ENCODE measurements at places on chromosomes 1 and 21. TPM values are rescaled to one million over a fixed set of nuclear protein-coding genes. Genes with fewer than 3 reads are reported as not detected.

GRCh38 chr1:916173-917075 lies 7.3 kb upstream of the SAMD11 start:
- no peak for DNase-seq

GRCh38 chr1:36238433-36238832 lies 14.2 kb downstream of the THRAP3 start:
- DNase-seq = no peak

DNA sequence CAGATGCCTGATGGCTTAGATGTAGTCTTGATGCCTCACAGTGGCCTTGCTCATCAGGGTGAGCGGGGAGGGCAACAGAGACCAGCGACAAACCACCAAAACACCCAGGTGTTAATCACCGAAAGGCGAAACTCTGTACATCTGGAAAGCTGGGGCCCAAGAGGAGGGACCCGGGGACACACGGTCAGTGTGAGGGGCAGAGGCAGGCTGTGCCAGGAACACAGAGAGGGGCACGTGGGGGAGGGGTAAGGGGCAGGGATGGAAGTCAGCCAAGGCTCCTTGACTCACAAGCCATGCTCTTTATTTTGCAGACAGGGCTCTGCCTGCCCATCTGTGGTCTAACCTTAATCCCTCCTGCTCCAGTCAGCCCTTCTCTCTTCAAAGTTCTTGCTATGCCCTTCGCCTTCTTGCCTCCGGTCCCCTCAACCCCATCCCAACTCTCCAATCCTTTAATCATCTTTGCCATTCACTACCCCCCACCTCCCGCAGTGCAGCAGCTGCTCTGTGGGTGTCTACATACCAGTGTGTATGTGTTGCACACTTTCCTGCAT lies 4.3 kb downstream of the MEF2D start:
- DNase-seq = no peak

DNA sequence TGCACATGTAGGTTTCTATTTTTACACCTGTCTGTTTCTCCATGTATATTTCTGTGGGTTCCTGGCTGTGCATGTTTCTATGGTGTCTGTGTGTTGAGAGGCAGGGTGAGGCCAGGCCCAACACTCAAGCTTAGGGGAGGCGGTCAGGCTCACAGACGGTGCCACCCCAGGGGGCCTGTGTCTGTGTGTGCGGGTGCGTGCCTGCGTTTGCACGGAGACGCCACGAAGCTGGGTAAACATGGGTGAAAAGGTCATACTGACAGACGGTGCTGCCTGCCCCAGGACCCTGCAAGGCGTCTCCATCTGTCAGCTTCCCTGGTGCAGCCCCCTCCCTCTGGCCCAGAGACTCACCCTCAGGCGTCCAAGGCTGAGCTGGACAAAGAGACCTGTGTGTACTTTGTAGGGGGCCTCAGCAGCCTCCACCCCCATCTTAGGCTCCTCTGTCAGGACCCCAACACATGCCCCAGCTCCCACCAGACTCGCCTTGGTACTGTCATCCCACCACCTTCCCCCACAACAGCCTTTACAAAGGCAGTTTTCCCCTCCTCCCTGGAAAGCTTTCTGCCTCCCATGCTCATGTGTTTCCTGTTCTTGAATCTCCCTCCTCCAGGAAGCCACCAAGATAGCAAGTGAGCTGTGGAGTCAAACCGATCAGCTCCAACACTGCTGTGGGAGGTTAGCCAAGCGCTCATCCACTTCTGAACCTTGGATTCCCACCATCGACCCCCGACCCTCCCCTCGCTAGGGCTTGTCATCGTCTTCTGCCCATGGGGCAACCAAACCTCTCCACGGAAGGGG lies 34.1 kb downstream of the PTPRF start:
- DNase-seq = no peak

Gene AQP10
- total RNA-seq = not detected

Gene PGLYRP3
- not detected for total RNA-seq

Data from right atrium auricular region (tissue), 2 donors.